GM12878 (cell line): ENCODE measurements at places on chromosomes 1 and 21.

DNA sequence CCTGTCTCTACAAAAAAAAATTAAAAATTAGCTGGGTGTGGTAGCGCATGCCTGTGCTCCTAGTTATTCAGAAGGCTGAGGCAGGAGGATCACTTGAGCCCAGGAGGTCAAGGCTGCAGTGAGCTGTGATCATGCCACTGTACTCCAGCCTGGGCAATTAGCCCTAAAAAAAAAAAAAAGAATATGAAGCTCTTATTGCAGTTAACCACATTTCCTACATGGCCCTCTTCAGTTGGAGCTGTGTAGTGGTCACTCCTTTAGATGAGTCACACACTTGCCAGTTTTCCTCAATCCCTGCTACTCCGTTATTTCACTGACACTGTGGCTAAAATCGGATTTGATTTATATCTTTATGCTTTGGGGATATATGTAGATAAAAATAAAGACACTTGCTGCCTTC is 11.8 kb downstream of the NFYC start:
- no peak for DNase-seq

DNA sequence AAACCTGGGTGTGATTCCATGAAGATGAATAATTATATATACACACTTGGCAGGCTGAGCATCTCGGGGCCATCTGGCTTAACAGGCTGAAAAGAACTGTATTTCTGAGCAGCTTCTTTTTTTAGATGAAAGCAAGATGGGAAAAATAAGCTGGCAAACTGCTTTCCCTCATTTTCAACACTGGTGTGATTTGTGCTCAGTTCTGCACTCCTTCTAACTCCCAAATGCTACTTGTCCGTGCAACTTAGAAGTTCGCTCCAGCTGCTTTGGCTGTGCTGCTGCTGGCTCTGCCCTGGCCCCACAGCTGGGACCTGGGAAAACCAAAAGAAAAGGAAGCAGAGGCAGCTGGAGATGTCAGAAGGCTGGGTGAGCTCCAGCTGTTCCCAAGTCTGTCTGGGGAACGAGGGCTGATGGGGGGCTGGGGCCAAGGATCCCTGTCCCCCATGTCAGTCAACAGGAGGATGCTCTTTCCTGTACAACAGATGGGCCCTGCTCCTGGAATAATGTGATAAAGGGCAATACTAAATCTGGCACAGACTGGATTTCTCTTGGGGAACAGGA is 44.9 kb downstream of the PAFAH2 start:
- DNase-seq = no peak

GRCh38 chr1:66853379-66853778 is 52.3 kb upstream of the INSL5 start:
- no peak for DNase-seq

DNA sequence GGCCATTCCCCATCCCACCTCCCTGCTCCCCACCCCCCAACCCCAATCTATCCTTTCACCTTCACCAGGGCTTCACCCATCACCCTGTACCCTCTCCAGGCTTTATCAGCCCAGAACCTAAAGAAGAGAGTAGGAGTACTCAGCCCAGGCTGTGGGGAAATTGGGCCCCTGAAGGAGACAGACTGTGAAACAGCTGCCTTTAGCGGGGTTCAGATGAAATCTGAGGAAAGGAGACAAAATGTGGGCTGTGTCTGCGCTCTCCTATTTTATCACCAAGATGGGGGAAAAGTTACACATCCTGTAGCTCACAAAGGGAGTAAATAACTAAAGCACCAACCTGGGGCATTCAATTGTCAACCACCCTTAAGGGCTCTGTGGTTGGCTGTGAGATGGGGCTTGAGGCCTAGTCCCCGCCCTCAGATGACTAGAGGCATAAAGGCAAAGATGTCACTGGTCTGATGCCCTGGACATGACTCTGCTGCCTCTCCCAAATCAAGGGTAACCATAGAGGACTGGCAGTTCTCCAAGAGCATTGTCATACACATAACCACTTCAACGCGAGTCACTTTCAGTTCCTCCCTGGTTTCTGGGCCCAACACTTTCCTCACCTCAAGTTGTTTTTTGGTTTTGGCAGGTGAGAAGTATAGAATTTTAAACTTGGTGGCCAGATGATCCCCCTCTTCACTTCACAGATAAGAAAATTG is 30.0 kb downstream of the SLC27A3 start:
- peak; percentile 98 for DNase-seq

DNA sequence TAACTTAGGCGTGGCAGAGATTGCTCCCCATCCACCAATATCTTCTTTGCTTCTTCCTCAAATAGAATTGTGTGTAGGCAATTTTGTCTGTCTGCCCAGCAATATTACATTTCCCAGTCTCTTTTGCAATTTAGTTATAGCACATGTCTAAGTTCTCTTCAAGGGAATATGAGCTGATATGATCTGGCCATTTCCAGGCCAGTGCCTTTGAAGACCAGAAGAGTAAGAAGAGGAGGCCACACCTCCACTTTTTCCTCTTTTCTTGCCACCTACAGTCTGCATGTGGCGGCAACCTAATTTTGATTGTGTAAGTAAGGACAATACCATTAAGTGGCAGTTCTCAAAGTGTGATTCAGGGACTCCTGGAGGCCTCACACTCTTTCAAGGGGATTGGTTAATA is 6.3 kb upstream of the RSBN1 start:
- no peak for DNase-seq

GRCh38 chr1:219910716-219911115 is 17.6 kb downstream of the SLC30A10 start:
- no peak for DNase-seq

DNA sequence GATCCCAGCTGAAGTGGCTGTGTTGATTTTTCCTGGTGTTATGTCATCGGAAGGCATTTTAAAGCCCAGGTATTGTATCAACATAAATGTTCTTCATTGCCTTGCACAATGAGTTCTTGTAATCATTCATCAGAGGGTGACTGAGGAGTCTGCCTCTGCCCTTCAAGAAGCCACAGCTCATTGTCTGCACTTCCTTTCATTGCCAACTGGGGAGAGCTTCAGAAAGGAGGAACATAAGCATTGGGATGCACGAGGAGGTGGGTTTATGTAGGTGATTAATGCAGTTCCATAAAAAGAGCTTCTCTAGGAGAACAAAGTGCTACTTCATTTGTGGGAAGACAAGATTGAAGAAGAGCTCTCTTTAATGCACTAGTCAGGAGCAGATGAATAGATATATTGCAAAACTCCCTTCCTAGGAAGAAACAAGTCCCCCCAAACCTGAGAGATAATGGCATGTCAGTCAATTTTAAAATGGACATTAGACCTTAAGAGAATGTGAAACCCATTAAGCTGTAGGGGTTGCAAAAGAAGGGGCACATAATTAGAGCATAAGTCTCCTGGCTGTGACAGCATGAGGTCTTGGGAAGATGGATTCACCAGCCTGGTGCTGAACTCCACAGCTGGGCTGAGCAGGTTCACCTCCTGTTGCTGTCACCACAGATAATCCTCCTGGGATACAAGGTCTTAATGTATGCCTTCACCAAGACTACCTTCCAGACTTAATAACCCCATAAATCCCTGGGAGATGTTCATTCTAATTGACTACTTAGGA is 124.6 kb downstream of the BACH1 start:
- no peak for DNase-seq

DNA sequence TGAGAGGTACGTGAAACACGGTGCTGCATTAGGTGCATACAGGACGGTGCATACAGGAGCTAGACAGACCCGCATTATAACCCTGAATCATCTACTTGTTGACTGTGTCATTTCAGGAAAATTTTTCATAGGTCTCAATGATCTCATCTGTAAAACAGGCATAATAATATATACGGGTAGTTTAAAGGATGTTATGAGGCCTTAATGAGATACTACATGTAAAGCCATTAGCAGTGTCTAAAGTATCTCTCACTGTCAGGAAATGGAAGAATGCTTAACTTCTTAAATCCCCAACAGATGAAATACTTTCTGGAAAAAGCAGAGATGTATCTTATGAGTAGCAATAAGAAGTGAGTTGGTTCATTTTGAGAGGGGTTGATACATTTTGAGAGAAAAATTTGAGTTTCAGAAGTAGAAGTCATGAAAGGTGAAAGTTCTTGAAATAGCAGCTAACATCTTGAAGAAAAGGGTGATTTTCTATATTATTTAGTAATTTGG is 669.6 kb downstream of the PTPRC start:
- no peak for DNase-seq
